ENCODE measurements at places on chromosomes 1 and 21.

DNA sequence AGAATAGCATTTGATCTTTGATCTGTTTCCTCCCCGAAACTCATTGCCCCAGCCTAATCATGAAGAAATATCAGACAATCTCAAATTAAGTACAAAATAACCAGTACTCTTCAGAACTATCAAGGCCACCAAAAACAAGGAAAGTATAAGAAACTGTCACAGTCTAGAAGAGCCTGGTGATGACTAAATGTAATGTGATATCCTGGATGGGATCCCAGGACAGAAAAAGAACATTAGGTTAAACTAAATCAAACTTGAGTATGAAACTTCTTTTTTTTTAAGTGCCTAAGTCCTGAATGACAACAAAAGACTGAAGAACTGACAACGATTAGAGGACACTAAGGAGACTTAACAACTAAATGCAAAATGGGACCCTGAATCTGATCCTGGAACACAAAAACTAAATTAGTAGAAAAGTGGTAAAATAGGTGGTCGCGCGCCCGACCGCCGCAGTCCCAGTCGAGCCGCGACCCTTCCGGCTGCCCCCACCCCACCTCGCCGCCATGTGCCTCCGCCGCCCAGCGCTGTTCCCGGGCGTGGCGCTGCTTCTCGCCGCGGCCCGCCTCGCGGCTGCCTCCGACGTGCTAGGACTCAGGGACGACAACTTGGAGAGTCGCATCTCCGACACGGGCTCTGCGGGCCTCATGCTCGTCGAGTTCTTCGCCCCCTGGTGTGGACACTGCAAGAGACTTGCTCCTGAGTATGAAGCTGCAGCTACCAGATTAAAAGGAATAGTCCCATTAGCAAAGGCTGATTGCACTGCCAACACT lies 5.5 kb upstream of the PRKAB2 start:
- peak; percentile 33 for DNase-seq

GRCh38 chr1:112828716-112829115 lies 113.6 kb upstream of the PPM1J start:
- DNase-seq: no peak

DNA sequence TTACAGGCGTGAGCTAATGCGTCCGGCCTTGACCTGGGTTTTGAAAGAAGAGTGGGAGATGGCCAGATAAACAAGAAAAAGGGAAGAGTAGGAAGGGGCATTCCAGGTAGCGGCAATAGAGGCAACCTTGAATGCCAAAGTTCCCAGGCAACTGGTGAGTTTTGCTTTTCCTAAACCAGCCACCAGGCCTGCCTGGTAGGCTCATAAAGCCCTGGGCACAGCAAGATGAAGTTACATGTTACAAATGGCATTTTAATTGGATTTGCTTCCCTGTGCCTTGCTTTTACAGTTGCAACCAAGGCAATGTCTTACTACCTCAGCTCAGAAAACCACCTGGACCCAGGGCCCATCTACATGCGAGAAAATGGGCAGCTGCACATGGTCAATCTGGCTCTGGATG lies 5.5 kb downstream of the LRRC42 start:
- no peak for DNase-seq

DNA sequence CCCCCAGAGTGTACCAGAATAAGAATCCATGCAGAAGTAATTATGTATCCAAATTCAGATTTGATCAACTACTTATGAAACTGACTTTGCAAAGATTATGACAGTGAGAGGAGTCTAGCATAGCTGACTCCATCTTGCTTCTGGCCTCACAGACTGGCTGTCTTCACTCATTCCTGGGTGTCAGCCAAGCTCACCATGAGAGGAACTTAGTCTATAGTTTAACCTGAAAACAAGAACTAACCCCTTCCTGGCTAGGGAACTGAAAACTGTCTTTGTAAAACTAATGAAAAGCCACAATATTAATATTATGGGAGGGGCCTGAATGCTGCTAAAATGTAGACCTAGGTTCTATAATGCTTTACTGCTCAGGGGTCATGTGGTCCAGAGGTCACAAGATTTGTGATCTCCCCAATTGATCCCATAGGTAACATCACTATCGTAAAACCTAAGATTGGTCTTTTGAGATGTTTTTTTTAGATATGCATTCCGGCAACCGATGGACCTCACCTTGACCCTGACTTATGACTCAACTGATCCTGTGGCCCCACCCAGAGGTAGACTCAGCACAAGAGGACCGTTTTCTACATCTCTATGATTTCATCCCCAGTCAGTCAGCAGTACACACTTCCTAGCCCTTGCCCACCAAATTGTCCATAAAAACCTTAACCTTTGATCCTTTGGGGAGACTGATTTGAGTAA lies 55.2 kb downstream of the ATP1B1 start:
- no peak for DNase-seq

GRCh38 chr1:185311589-185312225 lies 5.3 kb downstream of the IVNS1ABP start:
- no peak for DNase-seq

GRCh38 chr1:24125456-24125855 lies 13.5 kb upstream of the MYOM3 start:
- no peak for DNase-seq

- DNase-seq: no peak
Observed at GRCh38 chr1:47708658-47709018, 270.8 kb downstream of the FOXD2 start.

- no peak for DNase-seq
Observed at GRCh38 chr21:44589586-44590305, 2.6 kb downstream of the KRTAP10-6 start.

GRCh38 chr21:40792691-40793456 lies 54.1 kb downstream of the DSCAM start:
- no peak for DNase-seq

GRCh38 chr1:52460694-52461093 lies 56.3 kb downstream of the PRPF38A start:
- no peak for DNase-seq

DNA sequence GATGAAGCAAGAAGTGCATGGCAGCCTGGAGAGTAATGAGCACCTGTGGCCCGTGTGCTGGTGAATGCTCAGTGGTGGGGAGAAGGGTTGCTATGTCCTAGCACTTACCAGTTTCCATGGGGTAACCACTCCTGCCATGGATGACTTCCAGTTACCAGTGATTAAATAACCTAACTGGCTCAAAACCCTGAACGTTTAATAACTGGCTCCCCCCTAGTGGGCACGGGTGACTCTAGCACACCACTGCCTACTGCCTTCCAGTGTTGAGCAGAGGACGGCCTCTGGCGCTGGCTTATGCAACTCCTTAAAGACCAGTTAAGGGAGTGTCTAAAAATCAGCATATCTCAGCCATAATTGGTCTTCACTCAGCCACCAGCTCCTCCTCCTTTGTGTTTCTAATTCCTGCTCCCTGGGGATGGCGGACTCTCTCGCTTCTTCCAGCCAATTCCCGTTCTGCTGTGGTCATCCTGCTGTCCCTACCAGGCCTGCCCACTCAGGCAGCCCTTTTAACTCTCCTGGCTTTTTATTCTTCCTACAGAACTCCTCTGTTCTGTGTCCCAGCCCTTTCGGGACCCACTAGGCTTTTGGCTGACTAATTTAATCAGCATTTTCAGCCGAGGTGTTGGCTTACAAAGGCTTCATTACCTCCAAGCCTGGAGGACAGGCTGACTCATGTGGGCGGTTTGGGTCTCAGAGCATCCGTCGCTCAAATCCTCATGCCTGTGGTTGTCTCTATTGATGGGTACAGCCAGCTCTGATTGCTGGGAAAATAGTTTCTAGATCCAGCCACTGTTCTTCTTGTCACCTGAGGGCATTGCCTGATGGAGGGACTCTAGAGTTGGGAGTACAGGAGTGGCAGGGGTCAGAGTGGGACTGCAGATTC lies 332.4 kb downstream of the CAMTA1 start:
- peak; percentile 96 for DNase-seq

DNA sequence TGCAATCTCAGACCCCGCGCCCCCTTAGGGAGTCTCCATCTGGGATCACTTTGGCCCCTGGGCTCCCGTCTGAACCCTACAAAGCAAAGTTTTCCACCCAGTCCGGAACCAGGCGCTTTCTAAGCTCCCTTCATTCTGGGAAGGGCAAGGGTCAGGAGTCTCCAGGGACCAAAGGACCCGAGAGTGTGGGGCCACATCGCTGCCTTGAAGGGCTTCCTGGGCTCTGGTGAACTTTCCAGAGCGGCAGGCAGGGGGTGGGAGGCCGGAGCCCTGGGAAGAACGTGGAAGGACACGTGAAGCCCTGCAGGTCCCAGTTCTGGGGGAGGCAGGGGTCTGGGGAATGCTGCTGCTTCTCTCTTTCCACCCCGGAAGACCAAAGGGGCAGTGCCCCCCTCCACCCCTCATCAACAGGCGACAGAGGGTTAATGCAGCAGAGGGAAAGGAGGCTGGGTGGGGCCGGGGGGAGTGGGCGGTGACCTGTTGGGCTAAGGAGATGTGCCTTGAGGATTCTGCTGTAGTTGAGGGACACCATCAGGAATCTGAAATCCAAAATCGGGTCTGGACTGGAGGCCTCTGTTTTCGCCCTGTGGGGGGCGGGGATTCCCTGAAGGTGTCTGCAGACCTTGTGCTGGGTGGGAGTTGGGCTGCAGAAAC lies 734 bp downstream of the CDK18 start:
- peak; percentile 65 for DNase-seq

DNA sequence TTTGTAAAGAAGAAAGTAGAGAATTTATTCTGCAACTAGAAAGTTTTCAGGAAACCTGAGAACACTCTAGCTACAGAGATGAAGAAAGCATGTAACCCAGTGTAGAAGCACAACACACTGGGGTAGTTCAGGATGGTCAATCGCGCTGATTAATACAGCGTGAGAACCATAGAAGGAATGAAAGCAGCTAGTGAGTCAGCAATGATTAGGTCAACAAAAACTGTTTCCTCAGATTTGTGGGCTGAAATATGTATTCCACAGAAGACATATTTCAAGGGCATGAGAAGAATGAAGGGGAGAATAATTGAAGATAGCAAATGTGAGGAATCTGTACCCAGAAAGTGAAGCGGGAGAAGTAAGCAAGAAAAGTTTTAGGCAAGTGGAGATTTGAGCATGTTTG lies 97.8 kb upstream of the ADGRL2 start:
- DNase-seq: no peak

DNA sequence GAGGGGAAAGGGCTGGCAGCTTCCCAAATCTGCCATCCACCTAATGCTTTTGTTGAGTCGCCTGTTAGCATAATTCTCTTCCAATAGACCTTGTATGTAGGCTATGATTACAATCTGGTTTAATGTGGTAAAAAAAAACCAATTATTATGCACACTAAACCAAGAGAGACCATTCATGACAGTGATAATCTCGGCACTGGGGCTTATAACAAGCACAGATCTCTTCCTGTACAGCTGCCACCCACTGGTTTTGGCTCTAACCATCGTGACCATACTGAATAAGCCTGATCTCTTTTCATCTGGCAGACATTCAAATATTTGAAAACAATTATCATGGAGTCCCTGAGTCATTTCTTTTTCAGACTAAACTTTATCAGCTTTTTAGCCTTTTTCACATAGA lies 12.0 kb upstream of the SYT14 start:
- no peak for DNase-seq

Data from ELF-1 (cell line).